A172 (cell line): ENCODE measurements at places on chromosomes 2 and 18.

DNA sequence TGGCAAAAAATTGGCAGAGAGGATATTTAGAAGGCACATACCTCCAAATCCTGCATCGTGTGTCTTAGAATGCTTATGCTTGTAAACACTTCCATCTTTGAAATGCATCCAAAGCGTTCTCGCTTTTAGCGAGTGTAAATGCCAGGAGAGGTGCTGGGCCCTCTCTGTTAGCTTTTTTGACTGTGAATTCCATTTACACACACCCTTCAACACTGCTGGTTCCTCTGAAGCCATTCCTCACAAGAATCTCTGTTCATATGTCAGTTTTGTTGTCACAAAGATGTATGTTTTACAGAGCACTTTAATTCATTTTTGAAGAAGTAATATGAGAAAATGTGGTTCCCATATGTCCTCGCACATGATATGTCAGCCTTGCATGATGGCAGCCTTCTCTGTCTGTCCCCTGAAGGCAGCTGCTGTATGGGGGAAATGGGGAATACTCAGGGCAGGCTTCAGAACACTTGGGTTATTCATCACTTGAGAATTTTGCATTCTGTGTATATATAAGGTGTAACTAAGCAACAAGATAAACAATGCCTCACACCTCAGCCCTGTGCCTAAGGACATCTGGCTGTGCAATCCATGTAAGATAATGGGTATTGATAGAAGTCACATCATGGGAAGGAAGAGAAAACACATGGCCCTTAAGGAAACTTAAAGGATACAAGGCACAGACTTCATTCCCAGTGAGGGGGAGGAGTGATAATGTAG, 52.3 kb downstream of the RAB27B start:
- peak; percentile 1 for DNase-seq

DNA sequence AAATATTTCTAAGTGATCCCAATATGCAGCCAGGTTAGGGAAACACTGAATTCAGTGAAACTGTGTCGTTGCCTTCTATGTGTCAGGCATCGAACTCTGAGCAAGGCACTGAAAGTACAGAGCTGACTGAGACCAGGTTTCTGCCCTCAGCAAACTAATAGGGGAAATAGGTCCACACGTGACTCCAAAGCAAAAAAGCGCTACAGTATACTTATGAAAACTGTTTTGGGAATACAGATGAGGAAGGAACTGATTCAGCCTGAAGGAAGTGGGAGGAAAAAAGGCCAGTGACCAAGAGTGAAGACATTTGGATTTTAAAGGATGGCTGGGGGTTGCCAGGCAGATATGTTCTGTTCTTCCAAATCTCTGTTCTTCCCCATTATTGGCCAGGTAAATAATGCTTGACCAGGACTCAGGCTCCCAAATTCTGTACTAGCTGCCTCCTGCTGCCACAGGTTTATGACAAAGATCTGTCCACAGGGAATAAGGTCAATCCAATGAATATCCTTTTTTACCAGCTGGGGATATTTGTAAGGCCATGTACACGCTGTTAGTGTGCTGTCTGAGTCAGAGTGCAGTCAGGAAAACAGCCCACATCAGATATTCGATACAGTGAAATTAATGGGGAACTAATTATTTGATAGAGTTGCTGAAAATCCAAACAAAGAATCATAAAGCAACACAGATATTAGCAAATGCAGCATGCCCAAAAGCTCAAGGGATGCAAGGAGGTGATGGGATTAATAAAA, 24.5 kb upstream of the INPP4A start:
- no peak for DNase-seq

- DNase-seq, result no peak
These were observed 5.5 kb downstream of the MSGN1 start for GRCh38 chr2:17821535-17822444.

DNA sequence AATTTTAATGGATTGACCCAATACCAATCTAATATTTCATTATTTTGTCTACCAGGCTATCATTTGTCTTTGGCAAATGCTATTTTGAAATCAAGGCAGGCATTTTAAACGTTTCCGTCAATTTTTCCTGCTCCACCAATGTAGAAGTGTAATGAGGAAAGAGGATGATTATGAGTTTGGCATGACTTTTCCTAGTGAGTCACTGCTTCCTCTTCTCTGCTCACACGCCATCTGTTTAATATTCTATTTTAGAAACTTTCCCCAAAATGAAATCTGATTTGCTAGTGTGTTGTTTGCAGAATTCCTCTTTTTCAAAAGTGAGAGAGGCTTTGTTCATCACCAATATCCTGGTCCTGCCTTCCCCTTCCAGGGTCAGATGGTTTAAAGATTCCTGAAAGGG, 42.5 kb upstream of the PID1 start:
- DNase-seq, result peak; percentile 54

DNA sequence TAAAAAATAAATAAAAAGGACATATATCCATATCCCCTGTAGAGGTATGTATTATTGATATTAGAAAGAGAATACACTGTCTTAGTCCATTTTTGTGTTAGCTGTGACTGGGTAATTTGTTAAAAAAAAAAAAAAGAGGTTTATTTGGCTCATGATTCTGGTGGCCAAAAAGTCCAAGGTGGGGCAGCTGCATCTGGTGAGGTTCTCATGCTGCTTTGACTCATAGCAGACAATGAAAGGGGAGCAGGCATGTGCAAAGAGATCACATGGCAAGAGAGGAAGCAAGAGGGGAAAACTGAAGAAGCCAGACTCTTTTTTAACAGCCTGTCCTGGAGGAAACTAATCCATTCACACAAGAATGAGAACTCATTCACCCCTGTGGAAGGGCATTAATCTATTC, 101.6 kb upstream of the MAP4K3 start:
- no peak for DNase-seq

DNA sequence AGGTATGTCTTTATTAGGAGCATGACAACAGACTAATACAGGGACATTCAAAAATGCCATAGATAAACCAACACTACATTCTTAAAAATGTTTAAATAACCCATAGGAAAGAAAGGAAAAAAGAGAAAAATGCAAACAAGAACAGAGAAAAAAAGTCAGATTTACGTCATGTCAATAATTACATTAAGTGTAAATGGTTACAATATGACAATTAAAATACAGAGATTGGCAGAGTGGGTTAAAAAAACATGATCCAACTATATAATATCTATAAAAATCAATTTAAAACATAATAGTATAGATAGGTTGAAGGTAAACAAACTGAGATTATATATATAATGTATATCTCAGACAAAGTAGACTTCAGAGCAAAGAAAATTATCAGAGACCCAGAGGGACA, 255.8 kb downstream of the ANAPC1 start:
- no peak for DNase-seq

- no peak for DNase-seq
These were observed 85.5 kb downstream of the NFATC1 start for GRCh38 chr18:79481046-79481790.

DNA sequence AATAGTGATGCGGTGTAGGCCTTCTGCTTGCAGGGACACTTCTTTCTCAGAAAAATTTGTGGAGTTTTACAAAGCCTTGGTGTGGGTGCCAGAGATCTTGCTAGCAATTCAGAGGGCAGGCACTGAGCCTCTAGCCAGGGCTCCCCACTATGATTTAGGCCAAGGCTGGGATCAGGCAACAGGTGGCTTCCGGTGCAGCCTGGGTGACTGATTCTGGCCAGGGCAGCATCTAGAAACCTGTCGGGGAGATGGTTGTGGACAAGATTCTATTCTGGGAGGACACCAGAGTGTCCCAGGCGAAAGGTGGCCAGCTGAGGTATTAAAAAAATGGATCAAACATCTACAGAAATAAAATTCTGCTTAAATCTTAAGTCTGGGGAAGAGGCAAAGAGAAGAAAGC, 21.5 kb upstream of the TNP1 start:
- no peak for DNase-seq

DNA sequence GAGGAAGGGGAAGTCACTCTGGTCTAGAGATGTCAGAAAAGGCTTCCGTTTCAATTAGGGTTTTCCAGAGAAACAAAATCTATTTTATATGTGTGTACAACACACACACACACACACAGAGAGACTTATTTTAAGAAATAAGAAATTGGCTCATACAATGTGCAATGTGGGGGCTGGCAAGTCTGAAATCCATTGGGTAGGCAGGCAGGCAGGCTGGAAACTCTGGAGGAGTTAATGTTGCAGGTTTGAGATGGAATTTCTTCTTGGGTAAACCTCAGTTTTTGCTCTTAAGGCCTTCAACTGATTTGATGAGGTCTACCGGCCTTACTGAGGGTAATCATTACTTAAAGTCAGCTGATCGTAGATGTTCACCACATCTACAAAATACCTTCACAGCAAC, 62.6 kb downstream of the MDH1 start:
- DNase-seq, result no peak

- no peak for DNase-seq
These were observed 47.6 kb upstream of the FAHD2A start for GRCh38 chr2:95354925-95355324.

DNA sequence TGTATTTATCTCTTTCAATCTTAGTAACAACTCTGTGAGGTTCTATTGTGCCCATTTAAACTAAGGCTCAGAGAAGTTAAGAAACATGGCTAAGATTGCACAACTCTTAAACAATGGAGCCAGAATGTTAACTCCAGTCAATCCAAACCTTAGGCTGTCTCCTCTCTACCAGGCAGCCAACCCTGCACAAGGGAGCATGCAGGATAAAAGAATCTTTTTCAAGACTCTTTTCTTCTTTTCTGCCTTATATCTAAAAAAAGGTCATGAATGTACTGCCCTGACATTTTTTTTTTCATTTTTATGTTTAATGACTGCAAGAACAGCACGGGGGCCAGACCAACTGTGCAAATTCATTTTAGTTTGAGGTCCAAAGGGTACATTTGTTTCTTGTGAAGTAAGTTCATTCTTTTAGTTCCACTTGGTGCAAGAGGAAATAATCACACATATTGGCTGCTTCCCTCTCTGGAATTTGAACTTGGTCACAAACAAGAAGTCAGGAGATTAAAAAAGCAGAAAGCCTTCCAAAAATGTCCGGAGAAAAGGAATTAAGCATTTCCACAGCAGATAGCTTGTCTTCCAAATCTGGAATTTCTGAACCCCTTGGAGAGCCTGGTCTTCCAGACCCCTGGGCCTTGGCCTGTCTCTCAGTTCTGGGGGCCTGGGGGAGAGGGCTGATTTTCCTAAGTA, 96.0 kb upstream of the RIOK3 start:
- DNase-seq, result no peak

GRCh38 chr2:156526950-156527636, 90.9 kb downstream of the GPD2 start:
- DNase-seq, result no peak

DNA sequence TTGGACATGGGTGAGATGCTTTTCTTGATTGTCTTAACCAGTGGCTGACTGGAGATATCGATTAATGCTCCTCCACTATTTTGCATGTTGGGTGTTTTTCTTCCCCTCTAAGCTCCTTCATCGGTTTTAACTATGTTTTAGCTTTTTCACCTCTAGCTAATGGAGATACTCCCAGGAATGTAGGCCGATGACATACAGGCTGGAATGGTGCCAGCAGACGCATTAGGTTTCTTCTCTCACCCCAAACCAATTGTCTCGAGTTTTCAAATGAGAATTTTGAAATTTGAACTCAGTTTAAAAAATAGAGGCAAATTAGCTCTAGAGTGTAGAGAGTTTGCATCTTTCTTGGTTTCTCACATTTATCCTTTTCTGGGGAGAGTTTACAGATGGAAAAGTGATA, 247.6 kb downstream of the RPRM start:
- DNase-seq, result no peak

DNA sequence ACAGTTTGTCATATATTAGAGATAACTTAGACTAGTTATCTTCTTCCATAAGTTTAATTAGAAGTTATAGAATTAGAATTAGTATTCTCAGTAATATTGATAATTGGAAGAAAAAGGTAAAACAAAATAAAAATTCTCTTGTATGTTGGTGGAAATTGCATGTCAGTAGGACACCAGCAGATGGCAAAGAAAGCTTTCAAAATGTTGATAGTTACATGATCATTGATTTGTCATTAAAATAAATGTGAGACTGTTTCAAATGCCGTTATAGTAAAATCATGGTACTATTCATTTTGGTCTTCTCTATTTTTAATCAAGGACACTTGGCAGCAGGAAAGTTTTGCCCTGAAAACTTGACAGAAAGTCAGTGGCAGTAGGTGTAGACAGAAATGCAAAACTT, 270.2 kb downstream of the TGIF1 start:
- no peak for DNase-seq

- DNase-seq, result no peak
These were observed 1.3 kb upstream of the FEV start for GRCh38 chr2:218986148-218986761.

- peak; percentile 55 for DNase-seq
These were observed 65.8 kb downstream of the SUMO1 start for GRCh38 chr2:202172439-202173211.

DNA sequence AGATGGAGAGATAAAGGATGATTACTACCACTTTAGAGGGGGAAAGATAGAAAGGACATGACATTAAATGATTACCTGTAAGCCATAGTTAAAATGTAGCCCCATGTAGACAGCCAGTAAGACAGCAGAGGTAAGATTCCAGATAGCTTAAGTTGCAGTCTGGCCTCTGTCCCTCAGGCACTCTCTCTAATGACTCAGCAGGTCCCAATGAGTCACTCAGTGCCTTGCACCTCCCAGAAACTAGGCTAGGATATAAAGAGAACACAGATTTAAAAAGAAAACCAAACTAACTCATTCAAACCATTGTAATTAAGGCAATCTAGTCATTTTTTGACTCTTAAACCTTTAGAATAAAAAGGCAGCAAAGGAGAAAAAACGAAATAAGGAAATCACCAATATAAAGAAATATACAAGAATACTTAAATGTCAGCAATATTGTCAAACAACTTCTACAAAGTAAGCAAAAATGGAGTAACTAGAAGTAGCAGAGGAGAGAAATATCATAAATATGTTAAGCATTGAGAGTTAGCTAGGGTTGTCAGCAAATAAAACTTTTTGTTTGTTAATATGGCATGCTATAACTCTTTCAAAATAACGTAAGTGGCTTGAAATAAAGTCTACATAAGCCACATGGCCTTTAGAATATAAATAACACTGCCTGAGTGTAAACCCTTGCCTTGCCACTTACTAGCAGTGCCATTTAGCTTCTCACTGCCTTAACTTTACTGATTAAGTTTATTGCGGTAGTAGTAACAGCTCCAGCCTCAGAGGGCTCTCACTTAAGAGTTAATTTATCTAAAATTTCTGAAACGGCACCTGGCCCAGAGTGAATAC, 48.5 kb downstream of the SOCS6 start:
- DNase-seq, result peak; percentile 78

GRCh38 chr2:45199973-45200372, 190.7 kb upstream of the SIX2 start:
- no peak for DNase-seq
